ENCODE measurements at places on chromosomes 12 and 14. TPM values are rescaled to one million over a fixed set of nuclear protein-coding genes. Genes with fewer than 3 reads are reported as not detected.

Gene MUCL1
- not detected for total RNA-seq

Gene MSRB3
- total RNA-seq = 1.3 TPM

Gene PIANP
- 5.2 TPM for total RNA-seq

DNA sequence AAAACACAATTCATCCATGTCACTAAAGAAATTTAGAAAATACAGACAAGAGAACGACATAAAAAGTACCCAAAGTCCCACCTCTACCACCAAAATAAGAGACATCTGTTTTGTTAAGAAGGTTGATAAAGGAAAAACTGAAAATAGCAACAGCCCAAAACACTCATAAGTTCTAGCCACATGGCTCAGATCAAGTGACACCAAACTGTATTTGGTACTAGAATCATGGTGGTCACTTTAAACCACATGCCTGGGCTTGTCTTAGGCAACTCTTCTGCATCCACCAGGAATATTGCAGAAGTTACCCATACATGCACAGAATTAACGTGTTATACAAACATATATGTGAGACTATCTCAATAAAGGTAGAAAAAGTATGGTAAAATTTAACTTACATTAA lies 78.2 kb upstream of the GTF2A1 start:
- DNase-seq = no peak

- DNase-seq = peak; percentile 67
Measured at GRCh38 chr14:55957950-55958349, 160.3 kb upstream of the PELI2 start.

DNA sequence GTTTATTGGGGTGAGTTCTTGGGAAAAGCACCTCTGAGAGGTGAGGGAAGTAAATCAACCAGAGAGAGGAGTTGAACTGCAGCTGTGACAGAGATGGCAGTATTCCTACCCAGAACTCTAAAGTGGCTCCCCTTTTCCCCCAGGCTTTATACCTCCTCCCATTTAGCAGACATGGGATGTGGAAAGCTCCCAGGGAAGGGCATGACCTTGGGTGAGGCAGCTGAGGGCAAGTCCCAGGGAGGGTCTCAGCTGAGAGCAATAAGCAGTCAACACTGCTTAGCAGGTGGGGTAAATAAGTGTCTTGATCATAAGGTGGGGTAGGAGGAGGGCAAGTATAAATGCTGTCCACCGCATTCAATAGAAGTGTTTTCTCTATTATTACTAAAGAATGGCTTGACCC lies 143.0 kb downstream of the AKAP6 start:
- DNase-seq = no peak

DNA sequence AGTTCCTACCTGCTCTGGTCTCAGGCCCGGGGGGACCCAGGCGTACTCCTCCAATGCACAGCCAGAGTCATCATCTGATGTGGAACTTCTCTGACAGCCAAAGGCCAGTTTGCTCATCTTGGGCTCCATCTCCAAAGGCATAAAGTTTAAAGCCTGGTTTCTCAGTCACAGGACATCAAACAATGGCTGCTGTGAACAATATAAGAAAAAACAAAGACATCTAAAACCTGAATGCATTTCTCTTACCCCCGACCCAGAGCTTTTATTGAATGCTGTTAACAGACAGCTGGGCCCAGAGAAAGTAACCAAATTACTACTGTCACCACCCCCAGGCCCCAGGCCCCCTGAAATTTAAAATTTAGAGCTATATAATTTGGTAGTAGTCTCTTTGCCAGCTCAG lies 117.2 kb downstream of the PRICKLE1 start:
- DNase-seq = no peak

- DNase-seq = no peak
Measured at GRCh38 chr14:77950371-77951063, 150.6 kb downstream of the ADCK1 start.

- DNase-seq = no peak
Measured at GRCh38 chr12:105358789-105359188, 28.3 kb downstream of the C12orf75 start.

GRCh38 chr12:46386360-46386867 lies 13.8 kb upstream of the SLC38A2 start:
- no peak for DNase-seq

DNA sequence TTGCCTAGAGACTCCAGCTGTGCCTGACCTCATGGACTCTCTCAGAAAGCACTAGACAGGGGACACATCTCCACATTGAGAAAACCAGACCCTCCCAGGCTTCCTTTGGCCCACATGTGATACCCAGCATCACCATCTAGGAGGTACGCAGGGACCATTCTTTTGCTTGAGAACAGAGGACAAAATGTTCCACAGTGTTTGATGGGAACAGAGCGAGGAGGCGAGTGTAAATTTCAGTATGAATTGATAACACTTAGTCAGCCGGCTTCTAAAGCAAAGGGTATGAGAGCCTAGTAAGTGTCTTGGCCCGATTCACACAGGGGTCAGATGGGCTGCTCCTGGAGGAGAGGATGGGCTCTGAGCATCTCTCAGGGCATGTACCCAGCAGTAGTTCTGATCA lies 1052.4 kb downstream of the BCL11B start:
- no peak for DNase-seq

GRCh38 chr12:54579696-54580333 lies 8.6 kb downstream of the PPP1R1A start:
- DNase-seq = peak; percentile 95
